Stimulated activated CD4-positive, alpha-beta T cell treated with anti-CD3 and anti-CD28 coated beads, TNF-alpha, amount 100 ng/mL, for 4 hours (primary cell): ENCODE measurements at places on chromosomes 16 and 17.

DNA sequence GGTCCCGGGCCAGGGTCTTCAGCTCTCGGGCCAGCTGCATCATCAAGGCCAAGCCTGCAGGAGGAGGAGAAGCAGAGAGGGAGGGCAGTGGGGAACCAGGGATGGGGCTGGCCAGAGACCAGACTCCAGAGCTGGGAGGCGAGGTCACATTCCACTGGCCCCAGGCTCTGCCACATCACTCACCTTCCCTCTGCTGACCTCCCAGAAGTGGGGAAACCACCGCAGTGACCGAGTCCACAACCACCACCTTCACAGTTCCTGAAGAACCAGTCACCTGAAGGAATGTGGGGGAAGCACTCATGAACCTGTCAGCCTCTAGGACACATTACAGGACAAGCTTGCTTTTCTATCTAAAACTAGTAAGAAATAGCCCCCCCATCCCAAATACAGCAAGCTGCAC, 16.4 kb downstream of the RAD51D start:
- DNase-seq, result no peak

DNA sequence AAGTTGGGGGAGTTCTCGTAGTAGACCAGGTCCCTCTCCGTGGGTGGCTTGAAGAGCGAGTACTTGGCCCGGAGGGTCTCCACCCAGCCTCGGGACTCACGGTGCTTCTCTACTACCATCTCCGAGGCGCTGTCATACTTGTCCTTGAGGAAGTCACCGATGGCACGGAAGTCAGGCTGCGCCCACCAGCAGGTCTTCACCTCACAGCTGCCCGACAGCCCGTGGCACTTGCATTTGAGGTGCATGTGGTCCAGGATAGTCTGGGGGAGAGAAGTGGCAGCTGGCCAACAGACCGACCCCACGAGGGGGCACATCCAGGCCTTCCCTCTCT, 50.0 kb downstream of the WNT3 start:
- no peak for DNase-seq

- no peak for DNase-seq
Observed at GRCh38 chr17:31580706-31581490, 189.4 kb downstream of the RAB11FIP4 start.

- no peak for DNase-seq
Observed at GRCh38 chr16:85384833-85385462, 228.2 kb upstream of the GSE1 start.

GRCh38 chr16:52705122-52705521, 158.2 kb upstream of the TOX3 start:
- DNase-seq, result no peak

DNA sequence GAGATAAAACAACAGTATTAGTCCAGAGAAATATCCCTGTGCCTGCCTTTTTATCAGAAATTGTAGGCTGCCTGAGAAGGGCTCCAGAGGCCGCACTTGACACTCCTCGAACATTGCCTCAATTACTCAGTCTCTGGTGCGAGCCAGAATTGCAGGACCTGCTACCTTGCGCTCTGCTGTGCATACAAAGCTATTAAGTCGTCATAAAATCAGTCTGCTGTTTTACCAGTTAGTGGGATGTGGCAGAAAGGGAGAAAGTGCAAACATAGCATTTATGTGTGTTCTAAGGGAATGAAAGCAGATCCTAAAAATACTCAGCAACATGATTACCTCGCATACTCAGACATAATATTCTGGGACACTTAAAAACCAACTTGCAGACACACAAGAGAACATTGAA, 70.6 kb downstream of the TMC6 start:
- no peak for DNase-seq

DNA sequence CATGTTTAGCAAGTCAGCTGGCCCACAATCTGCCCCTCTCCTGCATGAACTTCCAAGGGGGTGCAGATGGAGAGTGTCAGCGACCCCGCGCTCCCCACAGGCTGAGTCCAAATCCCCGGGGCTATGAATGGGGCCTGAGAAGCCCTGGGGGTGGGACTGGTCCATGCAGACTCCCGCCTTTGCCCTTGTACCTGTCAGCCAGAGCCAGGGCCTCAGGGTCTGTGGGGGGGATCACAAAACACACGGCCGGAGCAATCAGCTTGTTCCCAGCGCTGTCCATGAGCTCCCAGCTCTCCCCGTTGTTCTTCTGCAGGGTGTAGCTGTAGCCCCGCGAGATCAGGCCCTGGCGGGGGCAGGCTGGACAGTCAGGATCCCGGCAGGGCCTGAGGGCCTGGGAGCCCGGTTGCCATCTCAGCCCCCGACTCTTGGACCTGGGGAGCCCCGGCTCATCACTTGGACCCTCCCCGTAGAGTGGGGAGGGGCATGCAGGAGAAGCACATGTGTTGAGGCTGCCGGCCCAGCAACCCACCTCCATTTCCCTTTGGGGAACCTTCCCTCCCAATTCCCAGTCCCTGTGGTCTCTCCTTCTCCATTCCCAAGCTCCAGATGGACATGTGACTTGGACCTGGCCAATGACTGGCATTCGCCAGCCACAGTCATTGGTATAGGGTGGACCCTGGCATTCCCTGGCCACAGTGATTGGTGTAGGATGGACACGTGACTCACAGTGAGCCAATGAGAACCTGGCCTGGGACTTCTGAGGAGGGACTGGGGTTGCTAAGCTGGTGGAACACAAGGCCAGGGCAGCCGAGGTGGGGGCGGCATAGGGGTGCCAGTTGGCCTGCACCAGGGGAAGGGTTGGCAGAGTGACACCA, 42.4 kb downstream of the PPL start:
- no peak for DNase-seq
